ENCODE measurements at places on chromosomes 6 and 20. TPM values are rescaled to one million over a fixed set of nuclear protein-coding genes. Genes with fewer than 3 reads are reported as not detected.

The UNC5CL gene
- 84.8 TPM for total RNA-seq

The C4A gene
- 32.1 TPM for total RNA-seq

The SIGLEC1 gene
- 1.7 TPM for total RNA-seq

The ADGRG6 gene
- 9.6 TPM for total RNA-seq

The TFAP2D gene
- not detected for total RNA-seq

The TRAM2 gene
- total RNA-seq = 5.8 TPM

The RBL1 gene
- total RNA-seq = 13.0 TPM

The GNAS-AS1 gene
- 2.6 TPM for total RNA-seq

The SLC17A1 gene
- not detected for total RNA-seq

- DNase-seq = no peak
Measured at GRCh38 chr6:17179530-17180073, 77.8 kb downstream of the STMND1 start.

DNA sequence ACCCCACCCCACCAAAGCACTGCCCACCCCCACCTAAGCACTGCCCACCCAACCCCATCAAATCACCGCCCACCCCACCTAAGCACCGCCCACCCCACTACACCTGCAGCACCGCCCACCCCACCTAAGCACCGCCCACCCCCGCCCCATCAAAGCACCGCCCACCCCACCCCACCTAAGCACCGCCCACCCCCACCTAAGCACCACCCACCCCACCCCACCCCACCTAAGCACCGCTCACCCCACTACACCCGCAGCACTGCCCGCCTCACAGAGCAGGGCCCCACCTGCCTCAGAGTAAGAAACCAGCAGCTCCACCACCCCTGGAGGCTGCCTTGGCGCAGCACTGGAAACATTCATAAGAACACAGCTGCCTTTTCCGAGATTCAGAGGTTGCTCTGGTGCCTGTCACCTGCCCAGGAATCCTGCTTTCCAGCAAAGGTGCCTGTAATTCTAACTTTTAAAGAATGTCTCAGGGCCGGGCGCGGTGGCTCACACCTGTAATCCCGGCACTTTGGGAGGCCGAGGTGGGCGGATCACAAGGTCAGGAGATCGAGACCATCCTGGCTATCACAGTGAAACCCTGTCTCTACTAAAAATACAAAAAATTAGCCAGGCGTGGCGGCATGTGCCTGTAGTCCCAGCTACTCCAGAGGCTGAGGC, 148.2 kb downstream of the BMP7 start:
- no peak for DNase-seq

DNA sequence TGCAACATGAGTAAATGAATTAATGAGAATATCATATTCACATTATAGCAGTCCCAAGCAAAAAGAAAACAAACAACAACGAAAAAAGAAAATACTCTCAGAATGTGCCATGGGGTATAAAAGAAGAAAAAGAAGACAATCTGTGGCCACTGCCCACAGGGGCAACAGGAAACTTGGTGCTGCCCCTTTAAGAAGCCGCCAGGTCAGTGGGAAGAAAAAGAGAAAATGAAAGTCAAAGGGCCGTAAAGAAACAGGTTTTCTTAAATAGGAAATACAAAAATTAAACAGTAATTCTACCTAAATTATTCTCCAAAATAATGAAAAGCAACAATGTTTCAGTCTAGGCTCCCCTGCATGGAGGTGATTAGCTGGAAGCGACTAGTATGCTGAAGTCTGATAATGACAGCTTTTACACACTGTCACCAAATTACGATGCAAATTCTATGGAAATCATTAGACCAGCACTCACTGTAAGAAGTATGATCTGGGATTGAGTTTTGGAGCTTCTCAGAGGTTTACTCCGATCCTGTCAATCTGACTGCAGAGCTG, 23.6 kb downstream of the GMDS start:
- DNase-seq = no peak

GRCh38 chr6:98900706-98901105, 47.0 kb downstream of the FBXL4 start:
- no peak for DNase-seq

DNA sequence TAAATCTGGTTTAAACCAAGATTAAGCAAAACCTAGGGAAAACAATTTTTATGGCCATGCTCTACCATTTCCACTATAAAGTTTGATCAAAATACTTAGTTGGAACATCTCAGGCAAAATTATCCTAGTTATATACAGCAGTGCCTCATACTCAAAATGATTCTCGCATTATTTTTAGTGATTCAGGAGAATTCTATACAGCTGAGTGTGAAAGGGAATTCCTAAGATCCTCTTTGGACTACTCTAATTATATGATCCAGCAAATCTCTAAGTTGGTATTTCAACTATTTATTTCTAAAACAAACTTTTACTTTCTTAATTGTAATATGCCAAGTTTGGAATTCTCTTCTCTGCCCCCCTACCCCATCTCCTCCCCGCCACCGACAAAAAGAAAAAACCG, 8.6 kb downstream of the DTNBP1 start:
- DNase-seq = no peak

GRCh38 chr6:72755752-72756151, 133.9 kb downstream of the KCNQ5 start:
- no peak for DNase-seq

- no peak for DNase-seq
Measured at GRCh38 chr20:20864351-20865096, 152.1 kb upstream of the RALGAPA2 start.

- DNase-seq = no peak
Measured at GRCh38 chr6:169981568-169981967, 230.1 kb downstream of the ERMARD start.

GRCh38 chr6:158095671-158096070, 72.4 kb downstream of the SERAC1 start:
- DNase-seq = no peak

- DNase-seq = no peak
Measured at GRCh38 chr6:24599686-24600399, 46.1 kb downstream of the KIAA0319 start.

DNA sequence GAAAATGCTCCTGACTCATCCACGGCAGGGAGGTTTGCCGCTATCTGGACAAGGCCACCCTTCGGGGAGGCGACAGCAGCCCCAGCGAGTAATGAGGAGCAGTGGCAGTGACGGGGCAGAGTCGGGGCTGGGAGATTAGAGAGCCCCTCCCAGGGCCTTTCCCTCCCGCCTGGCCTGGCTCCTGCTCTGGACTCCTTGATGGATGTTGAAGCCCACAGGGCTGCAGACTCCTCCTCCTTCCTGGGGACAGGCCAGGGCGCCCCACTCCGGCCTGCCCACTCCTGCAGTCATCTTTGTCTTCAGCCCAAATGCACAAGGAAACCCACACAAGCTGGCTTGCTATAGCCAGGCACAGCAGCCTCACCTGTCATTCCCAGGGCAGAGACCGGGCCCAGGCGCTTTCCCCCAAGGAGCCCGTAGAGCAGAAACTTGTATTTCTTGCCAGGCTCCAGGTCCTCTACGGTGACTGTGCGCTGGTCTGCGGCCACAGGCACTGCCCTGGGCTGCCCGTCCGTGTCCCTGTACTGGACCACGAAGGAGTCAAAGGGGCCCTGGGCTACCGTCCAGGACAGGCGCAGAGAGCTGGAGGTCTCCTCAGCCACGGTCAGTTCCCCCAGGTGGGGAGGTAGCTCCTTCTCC, 7.7 kb downstream of the CYP21A2 start:
- peak; percentile 56 for DNase-seq

GRCh38 chr6:12977806-12978205, 261.2 kb downstream of the PHACTR1 start:
- no peak for DNase-seq

DNA sequence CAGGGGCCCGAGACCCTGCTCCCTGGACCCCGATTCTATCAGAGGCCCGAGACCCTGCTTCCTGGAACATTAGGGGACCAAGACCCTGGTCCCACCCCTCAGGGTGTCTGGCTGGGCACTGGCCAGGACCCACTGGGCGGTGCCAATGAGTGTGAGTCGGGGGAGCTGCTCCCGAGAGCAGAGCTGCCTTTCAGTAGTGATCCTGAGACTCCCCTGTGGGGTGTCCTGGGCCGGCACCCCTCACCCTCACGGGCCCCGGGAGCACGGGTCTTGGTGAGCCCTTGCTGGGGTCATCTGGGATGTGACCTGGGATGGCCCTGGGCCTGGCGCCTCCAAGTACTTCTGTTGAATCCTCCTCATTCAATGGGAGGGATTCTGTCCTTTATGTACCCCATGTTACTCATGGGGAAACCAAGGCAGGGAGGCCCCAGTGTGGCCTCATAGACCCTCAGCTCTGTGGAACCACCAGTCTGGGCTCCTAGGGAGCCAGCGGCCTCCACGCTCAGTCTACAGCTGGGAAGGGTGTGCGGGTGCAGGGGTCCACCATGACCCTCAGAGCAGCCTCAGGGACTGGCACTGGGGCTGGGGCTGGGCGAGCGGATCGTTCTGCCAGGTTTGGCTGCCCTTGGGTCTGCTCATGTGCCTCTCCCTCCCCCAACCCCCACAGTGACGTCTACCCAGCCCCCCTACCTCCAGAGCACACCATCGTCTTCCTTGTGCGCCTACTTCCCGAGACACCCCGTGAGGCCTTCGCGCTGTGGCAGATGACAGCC, 25.6 kb downstream of the COL20A1 start:
- DNase-seq = no peak

- no peak for DNase-seq
Measured at GRCh38 chr6:151837223-151837622, 29.7 kb downstream of the ESR1 start.

DNA sequence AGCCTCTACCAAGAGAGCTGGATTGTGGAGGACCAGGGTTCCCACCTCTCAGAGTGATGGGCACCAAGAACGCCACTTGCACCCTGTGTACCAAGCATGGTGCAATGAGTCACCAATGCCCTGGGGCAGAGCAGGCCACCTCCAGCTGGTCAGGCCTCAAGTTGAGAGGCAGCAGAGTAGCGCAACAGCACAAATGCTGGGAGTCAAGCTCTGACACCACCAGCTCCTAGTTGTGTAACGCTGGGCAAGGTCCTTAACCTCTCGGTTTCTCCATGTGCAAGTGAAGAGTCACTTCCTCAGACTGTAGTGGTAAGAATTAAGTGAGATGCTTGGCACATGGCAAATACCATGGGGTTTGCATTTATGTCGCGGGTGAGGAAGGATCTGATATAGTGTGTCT, 25.6 kb downstream of the GFOD1 start:
- no peak for DNase-seq

- no peak for DNase-seq
Measured at GRCh38 chr20:59589086-59589684, 15.2 kb upstream of the PHACTR3 start.

DNA sequence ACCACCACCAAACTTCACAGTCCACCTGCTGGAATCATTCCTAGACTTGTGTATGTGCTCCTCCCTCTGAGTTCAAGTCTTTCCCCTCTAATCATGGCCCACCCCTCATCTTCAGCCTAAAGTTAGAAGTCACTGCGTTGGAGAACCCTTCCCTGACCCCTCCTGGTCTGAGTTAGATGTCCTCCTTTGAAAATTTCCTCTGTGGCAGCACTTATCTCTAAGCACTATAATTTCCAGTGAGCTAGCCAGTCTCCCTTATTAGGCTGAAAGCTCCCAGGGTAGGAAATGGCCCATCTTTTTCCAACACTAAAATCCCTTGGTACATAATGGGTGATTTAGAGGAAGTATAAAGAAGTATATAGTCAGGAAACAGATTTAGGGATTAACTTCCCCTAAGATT, 63.2 kb downstream of the SESN1 start:
- no peak for DNase-seq

- no peak for DNase-seq
Measured at GRCh38 chr6:34515473-34516387, 40.4 kb downstream of the SPDEF start.

- no peak for DNase-seq
Measured at GRCh38 chr6:146426516-146426915, 117.1 kb upstream of the RAB32 start.

GRCh38 chr6:167467282-167467681, 142.4 kb downstream of the TTLL2 start:
- DNase-seq = no peak

DNA sequence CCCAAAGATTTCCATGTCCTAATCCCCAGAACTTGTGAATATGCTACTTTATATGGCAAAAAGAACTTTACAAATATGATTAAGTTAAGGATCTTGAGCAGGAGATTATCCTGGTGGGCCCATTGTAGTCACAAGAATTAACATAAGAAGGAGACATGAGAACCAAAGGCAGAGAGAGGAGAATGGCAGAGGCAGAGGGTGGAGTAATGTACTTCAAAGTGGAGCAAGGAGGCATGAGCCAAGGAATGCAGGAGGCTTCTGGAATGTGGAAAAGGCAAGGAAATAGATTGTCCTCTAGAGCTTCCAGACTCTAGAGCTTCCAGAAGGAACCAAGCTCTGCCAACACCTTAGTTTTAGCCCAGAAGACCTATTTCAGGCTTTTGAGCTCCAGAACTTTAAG, 147.4 kb downstream of the MOXD1 start:
- DNase-seq = no peak

- no peak for DNase-seq
Measured at GRCh38 chr6:140988780-140989179, 1143.9 kb upstream of the GJE1 start.

- no peak for DNase-seq
Measured at GRCh38 chr6:170438861-170439260, 114.2 kb downstream of the PSMB1 start.

GRCh38 chr6:106913111-106913510, 61.4 kb downstream of the CD24 start:
- DNase-seq = peak; percentile 61

Measured in stomach (tissue), 19 donors.